ENCODE measurements at places on chromosomes 13 and 19.
A peak's percentile ranks its signal among the peaks of the same experiment; 100 is the strongest.

DNA sequence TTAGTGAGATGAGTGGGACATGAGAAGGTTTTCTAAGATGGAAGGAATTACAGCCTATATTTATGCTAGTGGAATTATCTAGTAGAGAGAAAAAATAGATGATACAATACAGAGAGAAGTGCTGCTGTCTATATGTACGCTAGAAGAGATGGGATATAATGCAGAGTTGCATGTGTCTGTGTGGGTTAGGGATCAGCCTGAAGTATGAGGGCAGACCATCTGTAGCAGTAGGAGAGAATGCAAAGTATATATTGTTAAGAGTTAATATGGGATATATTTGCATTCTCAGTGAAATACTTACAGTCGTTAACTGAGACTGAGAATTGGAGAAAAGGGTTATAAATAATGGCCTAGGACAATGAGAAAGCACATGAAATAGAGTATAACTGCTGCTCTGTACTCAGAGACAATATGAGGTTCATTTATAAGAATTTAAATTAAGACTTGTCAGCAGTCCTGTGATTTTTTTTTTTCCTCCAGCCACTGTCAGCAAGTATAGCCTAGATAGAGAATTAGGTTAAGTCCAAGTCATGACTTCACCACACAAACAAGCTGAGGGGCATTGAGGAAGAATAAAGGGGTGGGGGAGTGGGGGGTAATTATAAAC, 77.8 kb downstream of the SLITRK1 start:
- no peak for DNase-seq

- DNase-seq: no peak
These were observed 124.1 kb downstream of the PCCA start for GRCh38 chr13:100212904-100213553.

- DNase-seq: no peak
These were observed 244.2 kb upstream of the SOX21 start for GRCh38 chr13:94956417-94957110.

DNA sequence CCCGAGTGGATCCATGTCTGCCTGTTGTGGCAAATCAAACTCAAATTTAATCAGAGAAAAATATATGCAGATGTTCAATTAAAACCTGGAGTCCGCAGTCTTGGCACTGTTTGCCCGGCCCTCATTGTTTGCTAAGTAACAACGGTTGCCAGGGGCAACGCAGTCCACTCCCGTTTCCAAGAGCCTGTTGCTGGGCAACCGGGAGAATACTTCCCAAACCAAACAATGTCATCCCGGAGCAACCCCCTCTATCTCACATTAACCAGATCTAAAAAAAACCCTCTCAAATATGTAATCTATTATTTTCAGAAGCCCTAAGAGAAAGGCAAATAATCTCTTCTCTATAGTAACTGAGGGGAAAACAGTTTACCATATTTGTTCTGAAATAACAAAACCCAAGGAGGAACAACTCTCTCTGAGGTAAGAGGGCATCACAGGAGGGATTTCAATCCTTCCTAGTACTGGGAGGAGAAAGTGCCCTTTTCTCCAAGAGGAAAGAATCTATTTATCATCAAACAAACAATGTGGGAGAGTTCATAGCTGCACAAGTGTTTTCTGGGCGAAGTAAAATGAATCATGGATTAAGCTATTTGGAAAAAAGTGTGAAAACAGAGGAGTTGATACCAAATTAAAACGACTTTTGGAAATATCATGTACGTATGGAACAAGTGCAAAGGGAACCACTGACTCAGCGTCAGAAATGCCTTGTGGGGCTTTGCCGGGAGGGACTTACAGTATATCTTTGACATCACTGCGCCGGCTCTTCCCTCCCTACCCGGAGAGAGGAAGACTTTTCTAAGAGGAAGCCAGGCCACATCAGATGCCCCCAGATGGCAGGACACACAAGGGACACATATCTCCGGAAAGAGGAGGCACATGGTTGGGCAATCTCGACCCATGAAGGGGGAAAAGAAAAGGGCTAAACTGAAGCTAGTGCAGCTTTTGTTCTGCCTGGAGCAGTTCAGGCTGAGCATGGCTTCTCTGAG, 43.3 kb downstream of the RFX2 start:
- DNase-seq: peak; percentile 99

DNA sequence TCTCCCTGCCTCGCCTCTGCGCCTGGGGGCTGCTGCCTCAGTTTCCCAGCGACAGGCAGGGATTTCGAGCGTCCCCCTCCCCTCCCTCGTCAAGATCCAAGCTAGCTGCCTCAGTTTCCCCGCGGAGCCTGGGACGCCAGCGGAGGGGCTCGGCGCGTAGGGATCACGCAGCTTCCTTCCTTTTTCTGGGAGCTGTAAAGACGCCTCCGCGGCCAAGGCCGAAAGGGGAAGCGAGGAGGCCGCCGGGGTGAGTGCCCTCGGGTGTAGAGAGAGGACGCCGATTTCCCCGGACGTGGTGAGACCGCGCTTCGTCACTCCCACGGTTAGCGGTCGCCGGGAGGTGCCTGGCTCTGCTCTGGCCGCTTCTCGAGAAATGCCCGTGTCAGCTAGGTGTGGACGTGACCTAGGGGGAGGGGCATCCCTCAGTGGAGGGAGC, 722 bp upstream of the ICAM1 start:
- DNase-seq: peak; percentile 79

DNA sequence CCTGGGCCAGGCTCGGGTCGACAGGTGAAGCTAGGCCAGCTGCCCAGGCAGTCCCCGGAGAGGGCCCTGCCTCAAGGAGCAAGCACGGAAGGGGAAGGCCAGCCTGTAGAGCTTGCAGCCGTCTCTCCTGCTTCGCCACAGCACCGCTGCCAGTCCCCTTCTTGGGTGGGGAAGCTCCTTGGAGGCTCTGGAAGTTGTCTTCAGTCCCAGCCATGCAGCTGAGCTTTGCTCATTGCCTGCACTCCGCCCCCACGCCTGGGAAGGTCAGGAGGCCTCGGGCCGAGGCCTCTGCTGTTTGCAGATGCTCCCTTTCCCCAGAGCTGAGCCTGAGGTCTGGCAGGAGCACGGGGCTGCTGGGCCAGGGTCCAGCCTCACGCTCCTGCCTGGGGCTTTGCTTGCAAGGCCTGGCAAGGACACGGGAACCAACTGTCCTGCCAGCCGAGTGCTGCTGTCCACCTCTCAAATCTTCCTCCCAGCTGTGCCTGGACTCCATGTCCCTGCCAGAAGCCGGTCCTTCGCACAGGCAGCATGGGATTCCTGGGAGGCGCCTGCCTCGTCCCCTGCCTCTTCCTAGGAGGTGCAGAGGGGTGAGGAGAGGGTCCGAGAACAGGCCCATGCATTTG, 13.3 kb downstream of the PLEKHF1 start:
- DNase-seq: peak; percentile 79
